HT-29 (cell line): ENCODE measurements at places on chromosomes 5 and 9. TPM values are rescaled to one million over a fixed set of nuclear protein-coding genes. Genes with fewer than 3 reads are reported as not detected.
A peak's percentile ranks its signal among the peaks of the same experiment; 100 is the strongest.

DNA sequence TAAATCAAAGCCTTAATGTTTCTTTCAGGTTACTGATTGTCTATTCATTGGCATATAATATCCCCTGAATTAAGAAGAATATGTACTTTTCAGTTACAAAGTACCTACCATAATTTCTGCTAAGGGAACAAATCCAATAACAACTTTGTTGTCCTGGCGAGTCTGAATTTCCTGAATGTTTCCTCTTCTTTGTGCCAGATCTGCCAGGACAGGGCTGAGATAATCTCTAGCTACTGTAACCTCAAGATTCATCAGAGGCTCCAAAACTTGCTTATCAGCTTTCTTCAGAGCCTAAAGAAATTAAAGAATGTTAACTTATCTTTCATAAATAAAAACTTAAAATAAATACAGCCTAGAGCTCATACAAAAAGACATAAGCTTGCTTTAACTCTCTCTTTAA lies 37.2 kb downstream of the HEXB start:
- DNase-seq = no peak

DNA sequence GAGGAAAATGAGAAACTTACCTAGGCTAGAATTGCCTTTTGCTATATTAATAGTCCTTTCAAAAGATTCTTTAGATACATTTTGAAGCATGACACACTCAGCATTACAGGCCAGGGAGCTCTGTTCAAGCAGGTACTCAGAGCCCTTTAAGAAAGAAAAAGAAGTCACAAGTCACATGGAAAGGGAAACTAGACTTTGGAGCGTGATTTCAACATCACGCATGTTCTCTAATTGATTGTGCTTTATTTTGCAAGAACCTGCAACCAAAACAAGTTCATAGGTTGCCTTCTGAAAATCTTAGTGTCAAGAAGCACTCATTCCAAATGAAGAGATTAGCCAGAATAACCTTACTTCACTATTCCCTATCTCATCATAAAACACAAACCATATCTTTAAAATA lies 103.8 kb downstream of the MPDZ start:
- no peak for DNase-seq

- no peak for DNase-seq
These were observed 175.1 kb downstream of the ACER2 start for GRCh38 chr9:19583890-19584289.

GRCh38 chr9:23567516-23568165 lies 258.4 kb downstream of the ELAVL2 start:
- DNase-seq = no peak

DNA sequence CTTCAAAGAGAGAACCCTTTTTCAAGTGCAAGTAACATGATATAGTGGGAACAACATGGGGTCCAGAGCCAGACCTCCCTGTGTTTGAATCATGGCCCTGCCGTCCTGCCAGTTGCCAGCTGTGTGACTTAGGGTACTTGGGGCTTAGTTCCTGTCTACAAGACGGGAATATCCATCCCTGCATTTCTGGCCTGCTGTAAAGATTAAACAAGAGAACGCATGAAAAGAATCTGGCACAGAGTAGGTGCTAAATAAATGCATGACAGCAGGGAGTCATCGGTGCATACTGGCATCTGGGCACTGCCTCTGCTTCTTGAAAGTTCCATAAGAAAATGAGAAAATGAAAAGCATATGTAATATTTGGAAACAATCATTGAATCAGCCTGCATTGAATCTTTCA lies 77.8 kb upstream of the PRRC1 start:
- no peak for DNase-seq

DNA sequence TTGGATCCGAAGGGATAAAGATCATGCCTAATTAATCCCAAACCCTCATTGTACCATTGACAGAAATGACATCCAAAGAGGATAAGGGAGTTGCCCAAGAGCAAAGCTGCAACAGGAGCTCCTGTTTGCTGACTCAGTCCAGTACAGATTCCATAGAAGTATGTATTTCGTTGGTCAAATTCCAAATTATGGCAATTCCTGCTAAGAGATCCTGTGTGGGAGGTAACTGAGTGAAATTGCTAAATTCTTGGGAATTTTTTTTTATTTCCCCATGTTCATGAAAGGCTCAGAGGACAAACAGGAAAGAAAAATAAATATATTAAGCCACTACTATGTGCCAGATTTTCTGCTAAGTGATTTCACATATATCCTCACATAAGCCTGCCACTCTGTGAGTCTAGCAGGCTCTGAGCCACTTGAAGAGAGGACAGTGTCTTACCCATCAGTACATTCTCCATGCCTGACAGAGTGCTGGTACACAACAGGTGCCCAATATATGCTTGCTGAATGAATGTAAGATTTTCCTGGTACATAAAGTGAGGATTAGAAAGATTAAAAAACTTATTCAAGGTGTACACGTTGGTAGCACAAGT lies 132.7 kb downstream of the GLIS3 start:
- no peak for DNase-seq

DNA sequence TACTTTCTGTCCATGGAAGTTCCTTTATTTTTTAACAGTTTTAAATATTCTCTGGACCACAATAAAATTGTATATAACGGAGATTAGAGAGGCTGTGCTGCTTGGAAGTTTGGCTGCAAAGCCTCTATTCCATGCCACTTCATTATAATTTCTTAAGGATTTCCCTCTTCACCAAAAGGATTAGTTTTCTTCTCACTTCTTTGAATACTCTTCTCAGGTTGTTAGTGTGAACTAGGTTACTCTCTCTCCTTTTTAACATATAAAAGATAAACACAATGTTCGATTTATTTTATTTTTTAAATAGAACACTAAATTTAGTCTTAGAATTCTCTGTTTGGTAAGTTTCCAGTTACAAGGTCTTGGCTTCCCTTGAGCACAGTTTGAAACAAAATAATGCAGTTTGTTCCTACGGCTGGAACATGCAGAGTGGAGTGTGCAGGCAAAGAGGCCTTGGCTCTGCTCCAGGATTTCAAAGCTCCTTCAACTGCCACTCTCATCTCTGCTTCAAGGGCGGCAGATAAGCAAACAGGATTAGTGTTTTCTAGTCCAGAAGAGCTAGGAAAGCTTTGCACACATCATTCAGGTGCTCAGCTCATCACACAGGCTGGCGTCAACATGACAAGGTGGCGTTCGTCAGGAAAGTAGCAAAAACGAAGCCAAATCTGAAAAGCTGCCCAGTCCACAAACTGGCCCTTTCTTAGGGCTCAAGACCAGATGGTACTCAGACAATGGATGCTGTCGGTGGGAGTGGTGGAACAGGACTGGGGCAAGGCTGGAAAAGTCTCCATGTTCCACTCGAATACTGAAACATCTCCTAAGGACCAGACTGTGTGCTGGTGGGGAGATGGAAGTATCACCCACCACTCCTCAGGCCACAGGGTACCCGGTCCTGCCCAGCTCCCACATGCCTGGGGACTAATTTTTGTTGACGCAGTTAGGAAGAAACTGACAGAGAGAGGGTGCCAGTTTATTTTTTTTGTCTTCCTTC lies 286.6 kb downstream of the CRB2 start:
- peak; percentile 38 for DNase-seq

DNA sequence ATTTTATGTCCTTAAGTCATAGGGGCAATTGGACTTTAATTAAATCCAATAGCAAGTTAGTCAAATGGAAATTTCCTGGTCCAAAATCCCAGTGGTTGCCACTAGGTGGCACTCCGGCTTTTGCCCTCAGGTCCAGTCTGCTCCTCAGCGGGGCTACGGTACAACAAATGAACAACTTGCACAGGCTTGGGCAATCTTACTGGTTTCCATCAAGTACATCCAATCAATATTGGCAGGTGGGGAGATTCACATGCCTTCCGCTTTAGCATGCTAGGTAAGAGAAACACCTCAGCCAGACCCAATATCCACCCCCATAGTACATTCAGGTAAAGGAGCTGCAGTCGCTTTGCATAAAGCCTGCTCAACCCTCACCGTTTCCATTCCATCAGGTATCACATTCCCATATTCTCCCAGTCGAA lies 6.3 kb upstream of the MXD3 start:
- peak; percentile 89 for DNase-seq

- DNase-seq = no peak
These were observed 31.2 kb downstream of the KCNMB1 start for GRCh38 chr5:170357955-170358444.

DNA sequence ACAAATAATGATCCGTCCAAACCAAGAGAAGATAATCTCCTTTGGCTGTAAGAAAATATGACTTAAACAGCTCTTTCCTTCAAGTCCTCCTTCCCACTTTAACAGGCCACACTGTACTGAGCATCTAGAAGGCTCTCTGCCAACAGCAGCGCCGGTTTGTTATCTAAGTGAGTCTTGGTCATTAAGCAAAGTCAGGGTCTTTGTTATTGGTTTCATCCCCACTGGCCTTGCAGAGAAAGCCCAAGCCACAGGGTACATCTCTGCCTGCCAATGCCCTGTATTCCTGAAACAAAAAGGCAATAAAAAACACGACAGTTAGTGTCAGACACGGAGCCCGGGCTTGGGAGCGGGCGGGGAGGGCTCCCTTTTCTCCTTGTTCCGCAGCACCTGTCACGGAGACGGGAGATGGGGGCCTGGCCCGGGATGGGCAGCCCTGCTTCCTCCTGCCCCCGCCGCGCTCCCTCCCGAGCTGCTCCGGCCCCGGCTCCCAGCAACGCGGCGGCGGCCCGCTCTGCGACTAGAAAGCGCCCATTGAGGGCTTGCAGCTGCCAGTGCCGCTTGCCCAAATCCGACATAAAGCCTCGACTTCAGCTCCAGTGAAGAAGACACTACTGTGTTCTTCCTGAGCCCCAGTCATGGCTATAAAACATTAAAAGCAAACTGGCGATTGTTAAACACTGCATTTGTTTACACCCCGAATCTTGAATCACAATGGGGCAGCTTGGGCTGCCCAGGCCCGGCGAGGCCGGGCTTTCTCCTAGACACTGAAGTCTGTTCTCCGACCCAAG lies 28.1 kb upstream of the PIK3R1 start:
- no peak for DNase-seq

The PCDHGA8 gene
- total RNA-seq = 0.10 TPM in 1 of 2 replicates, not detected in the other

The OSMR gene
- total RNA-seq = not detected in 2 replicates

The RAD50 gene
- 8.6 and 11.3 TPM in 2 replicates for total RNA-seq

The GDNF gene
- not detected in 2 replicates for total RNA-seq

The HAVCR1 gene
- total RNA-seq = not detected in 2 replicates

The SNCB gene
- total RNA-seq = not detected in 2 replicates

The KCNV2 gene
- not detected in 2 replicates for total RNA-seq

The CENPK gene
- total RNA-seq = 19.7 and 20.8 TPM in 2 replicates

The TLX3 gene
- not detected in 2 replicates for total RNA-seq

The TESK1 gene
- total RNA-seq = 7.7 and 7.9 TPM in 2 replicates

The LCN9 gene
- not detected in 2 replicates for total RNA-seq
